ENCODE measurements at places on chromosomes 16 and 17.

DNA sequence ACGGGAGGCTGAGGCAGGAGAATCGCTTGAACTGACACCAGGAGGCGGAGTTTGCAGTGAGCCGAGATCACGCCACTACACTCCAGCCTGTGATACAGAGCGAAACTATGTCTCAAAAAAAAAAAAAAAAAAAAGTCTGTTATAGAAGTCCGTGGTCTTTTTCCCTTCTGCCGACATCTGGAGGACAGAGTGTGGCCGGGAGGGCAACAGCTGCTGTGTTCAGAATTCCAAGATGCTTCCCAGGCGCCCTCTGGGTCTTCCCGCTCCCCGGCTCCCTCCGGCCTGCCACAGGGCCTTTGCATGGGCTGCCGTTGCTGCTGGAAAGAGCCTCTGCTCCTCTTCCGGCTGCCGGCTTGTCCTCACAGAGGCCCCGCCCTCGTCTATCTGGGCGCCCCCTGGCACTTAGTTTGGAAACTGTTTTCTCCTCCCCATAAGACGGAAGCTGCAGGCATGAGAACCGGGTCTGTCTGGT, 2.4 kb upstream of the CACNA1H start:
- peak; percentile 52 for DNase-seq

- DNase-seq = no peak
Measured at GRCh38 chr16:86038926-86039310, 140.0 kb downstream of the IRF8 start.

DNA sequence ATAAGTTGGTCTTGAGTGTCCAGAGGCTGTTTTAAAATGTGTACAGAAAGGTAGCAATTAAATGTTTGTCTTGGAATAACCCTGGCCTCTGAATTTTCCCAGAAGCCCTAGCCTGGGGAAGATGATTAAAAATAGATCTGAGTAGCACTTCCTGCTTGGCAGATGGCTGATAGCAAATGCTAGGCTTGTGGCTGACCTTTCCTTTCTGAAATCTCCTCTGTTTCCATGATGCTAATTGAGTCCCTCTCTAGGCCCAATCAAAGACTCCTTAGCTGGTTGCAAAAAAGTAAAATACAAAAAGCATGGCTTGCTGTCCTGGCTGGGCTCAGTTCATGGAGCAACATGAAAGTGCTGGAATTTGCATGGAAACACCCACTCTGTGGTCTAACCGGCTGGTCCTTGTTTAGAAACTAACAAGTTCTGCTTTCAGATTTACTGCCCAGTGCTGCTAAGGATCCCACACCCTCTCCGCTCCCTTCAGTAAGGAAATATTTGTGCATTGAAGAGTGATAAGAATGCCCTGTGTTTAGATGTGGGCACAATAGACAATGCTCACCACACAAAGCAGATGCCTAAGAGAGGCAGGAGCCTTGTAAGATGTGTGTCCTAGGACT, 40.8 kb downstream of the YPEL2 start:
- DNase-seq = peak; percentile 72

DNA sequence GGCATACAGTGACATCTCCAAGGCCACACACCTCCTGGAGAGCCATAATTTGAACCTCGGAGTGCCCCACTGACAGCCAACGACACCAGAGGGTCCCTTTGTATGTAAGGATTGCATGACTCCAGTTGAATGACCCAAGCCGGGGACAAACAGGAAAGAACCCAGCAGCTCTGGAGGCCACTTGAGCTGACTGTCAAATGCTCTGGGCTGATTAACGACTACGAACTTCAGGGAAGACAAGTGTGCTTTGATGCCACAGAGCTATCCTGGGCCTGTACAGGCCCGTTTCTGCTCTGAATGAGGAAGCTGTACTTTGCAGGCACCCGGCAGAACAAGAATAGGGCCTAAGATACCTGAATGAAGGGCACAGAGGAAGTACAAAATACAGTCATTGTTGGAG, 404.6 kb downstream of the SLC39A11 start:
- no peak for DNase-seq

- DNase-seq = peak; percentile 95
Measured at GRCh38 chr17:979539-980405, at the start of gene NXN. NXN (minus strand) TSS chr17:979776.

DNA sequence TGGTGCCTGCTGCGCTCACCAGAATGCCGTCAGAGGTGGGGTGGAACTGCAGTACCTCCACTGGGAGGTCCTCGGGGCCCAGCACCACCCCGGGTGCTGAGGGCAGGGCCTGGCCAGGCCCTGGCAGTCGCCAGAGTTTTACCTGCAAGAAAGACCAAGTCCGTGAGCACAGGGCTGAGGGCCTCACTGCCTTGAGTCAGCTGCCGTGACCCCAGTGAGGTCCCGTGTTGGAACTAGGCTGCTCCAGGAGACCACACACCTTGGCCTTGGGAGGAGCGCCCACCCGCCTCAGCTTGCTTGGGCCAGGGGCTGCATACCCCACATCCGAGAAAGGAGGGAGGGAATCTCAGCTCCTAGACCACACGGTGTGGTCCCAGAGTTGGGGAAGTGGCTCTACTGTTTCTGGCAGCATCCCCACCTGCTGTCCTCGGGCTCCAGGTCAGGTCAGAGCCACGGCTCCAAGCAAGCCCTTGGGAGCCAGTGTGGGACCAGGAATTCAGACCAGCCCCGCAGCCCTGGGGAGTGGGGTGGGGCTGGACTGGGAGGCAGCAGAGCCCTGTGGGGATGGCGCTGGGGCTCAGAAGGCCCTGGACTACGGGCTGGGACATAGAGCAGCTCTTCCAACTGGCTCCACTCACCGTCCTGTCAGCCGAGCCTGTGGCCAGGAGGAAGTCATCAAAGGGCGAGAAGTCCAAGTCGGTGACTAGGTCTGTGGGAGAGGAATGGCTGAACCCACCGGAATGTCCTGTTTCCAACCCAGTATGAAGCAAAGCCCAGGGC, 8.7 kb downstream of the CORO7 start:
- no peak for DNase-seq

- DNase-seq = no peak
Measured at GRCh38 chr16:48555597-48556242, 54.3 kb downstream of the N4BP1 start.

DNA sequence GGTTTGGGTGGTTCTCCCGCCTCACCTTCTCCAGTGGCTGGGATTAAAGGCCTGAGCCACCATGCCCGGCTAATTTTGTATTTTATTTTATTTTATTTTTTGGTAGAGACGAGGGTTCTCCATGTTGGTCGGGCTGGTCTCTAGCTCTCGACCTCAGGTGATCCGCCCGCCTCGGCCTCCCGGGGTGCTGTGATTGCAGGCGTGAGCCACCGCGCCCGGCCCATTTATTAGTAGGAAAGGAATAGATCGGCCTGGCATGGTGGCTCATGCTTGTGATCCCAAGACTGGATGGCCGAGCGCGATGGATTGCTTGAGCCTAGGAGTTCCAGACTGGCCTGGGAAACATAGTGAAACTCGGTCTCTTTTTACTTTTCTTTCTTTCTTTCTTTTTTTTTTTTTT, 20.4 kb upstream of the RBL2 start:
- no peak for DNase-seq

DNA sequence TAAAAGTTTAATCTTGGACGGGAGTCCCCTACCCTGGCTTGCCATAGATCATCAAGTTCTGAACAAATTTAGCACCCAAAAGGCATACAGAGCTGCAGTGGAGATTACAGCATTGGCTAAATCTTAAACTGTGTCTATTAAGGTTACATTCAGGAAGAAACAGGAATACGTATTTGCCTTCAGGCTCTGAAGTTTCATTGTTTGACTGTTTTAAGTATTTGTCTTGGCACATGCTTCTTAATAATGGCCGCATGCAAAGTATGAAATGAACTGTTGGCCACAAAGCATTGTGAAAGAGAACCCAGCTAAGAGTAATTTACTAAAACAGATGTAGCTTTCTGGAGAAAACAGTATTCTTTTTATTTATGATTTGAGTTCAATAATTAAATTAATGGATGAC, 63.9 kb upstream of the CNEP1R1 start:
- DNase-seq = peak; percentile 79

GRCh38 chr16:85754413-85754812, 3.5 kb upstream of the C16orf74 start:
- no peak for DNase-seq

- no peak for DNase-seq
Measured at GRCh38 chr17:46100590-46100989, 92.6 kb downstream of the KANSL1 start.

DNA sequence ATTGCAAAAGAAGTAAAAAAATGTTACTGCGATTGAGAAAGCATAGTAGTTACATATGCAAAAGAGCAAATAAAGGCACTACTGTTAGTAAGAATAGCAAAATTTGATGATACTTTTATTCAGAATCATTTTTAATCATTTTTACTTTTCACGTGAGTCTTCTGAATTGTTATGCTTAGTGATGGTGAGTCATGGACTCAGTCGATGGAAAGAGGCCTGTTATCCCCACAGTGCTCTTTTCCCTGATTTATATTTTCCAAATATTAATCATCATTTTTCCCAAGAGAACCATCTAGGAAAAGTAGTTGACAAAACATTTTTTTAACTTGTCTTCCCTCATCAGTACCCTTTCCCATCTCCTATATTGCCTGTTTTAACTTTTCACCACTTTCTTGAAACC, 181.1 kb downstream of the CHD9 start:
- DNase-seq = no peak

GRCh38 chr16:78310990-78311561, 211.6 kb downstream of the WWOX start:
- DNase-seq = no peak

GRCh38 chr16:16075488-16076422, 126.3 kb downstream of the ABCC1 start:
- DNase-seq = peak; percentile 16

GRCh38 chr17:68057531-68057952, 22.0 kb downstream of the KPNA2 start:
- DNase-seq = peak; percentile 53

- DNase-seq = no peak
Measured at GRCh38 chr17:74006371-74006770, 197.1 kb upstream of the RPL38 start.

- peak; percentile 22 for DNase-seq
Measured at GRCh38 chr16:73298562-73298961, 250.6 kb upstream of the ZFHX3 start.

GRCh38 chr17:47882695-47883588, 13.1 kb upstream of the SP2 start:
- DNase-seq = no peak

GRCh38 chr16:70605283-70605657, 41.1 kb upstream of the IL34 start:
- DNase-seq = peak; percentile 68

GRCh38 chr16:70433458-70434103, 5.3 kb downstream of the ST3GAL2 start:
- DNase-seq = peak; percentile 59

GRCh38 chr17:8073627-8074484, 13.7 kb downstream of the ALOX12B start:
- peak; percentile 83 for DNase-seq

- no peak for DNase-seq
Measured at GRCh38 chr17:57264776-57265175, 8.5 kb downstream of the MSI2 start.

GRCh38 chr16:86919578-86920305, 341.4 kb downstream of the FOXL1 start:
- DNase-seq = no peak

- peak; percentile 43 for DNase-seq
Measured at GRCh38 chr17:64694207-64694606, 32.1 kb upstream of the SMURF2 start.
